ENCODE measurements at places on chromosomes 6 and 20.

DNA sequence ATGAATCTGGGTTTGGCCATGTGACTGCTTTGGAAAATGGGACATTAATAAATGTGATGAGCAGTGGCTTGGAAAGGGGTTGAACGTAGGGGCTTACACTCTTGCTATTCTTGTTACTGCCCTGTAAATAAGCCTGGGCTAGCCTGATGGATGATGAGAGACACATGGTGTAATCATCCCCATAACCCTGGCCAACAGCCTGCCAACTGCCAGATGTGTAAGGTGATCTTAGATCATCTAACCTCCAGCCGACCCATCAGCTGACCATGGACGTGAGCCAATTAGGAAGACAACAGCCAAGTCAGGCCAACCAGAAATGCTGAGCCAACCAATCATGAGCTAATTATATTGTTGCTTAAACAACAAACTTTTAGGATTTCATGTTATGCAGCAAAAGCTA lies 25.2 kb downstream of the FBXO30 start:
- DNase-seq: no peak
- no peak overlapping the region for H3K4me3 ChIP-seq
- peaks cover 14% of the 10 kb centered on the region for H3K36me3 ChIP-seq

DNA sequence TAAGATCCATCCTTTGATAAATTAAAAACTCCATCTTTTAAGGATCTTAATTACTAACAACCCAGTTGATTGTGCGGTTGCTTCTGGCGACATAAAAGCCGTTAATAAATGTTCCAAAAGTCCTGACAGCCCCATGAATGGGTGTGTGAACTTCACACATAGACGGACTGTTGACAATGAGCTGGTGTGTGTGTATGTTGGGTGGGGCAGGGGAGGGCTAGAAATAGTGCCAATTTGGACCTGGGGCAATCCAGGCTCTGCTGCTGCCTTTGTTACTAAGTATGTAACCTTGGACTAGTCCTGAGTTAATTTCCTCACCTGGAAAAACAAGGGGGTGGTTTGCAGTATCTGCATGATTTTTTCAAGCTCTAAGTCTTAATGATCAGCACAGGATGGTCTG lies 4.2 kb downstream of the MAS1 start:
- peaks cover 42% of the 10 kb centered on the region for H3K27me3 ChIP-seq
- H3K4me1 ChIP-seq: no peaks in the 10 kb centered on the region
- no peaks in the 10 kb centered on the region for H3K36me3 ChIP-seq
- H3K27ac ChIP-seq: no peak overlapping the region

GRCh38 chr6:164749221-164750064 lies 560.0 kb downstream of the C6orf118 start:
- no peak overlapping the region for H3K4me3 ChIP-seq
- H3K36me3 ChIP-seq: no peaks in the 10 kb centered on the region
- no peaks in the 10 kb centered on the region for H3K4me1 ChIP-seq

GRCh38 chr6:161522276-161522675 lies 248.4 kb upstream of the AGPAT4 start:
- no peaks in the 10 kb centered on the region for H3K36me3 ChIP-seq
- no peaks in the 10 kb centered on the region for H3K27me3 ChIP-seq
- H3K27ac ChIP-seq: no peak overlapping the region
- H3K4me3 ChIP-seq: no peak overlapping the region

DNA sequence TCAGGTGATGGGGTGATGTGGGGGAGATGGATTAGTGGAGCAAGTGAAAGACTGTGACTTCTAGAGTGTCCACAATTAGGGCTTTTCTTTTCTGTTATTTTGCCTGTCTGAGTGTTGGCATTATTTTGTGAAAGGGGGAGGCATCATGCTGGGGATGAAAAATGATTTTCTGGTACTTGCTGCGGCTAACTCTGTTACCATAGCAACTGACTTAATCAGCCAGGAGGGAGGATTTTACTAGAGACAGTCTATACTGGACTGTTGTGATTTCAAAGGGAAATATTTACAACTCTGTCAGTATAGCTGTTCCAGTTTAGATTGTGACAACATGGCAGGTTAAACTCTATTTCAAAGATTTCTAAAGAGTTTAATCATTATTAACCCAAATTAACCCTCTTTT lies 30.4 kb upstream of the MRAP2 start:
- no peaks in the 10 kb centered on the region for H3K4me1 ChIP-seq
- H3K27ac ChIP-seq: no peak overlapping the region
- H3K27me3 ChIP-seq: peaks cover 15% of the 10 kb centered on the region
- no peaks in the 10 kb centered on the region for H3K36me3 ChIP-seq

GRCh38 chr6:55474382-55474781 lies 104.6 kb downstream of the HMGCLL1 start:
- H3K36me3 ChIP-seq: no peaks in the 10 kb centered on the region
- H3K4me3 ChIP-seq: no peak overlapping the region
- H3K27me3 ChIP-seq: no peaks in the 10 kb centered on the region
- no peaks in the 10 kb centered on the region for H3K4me1 ChIP-seq
- no peak overlapping the region for H3K27ac ChIP-seq
- no peak for DNase-seq

- no peaks in the 10 kb centered on the region for H3K27me3 ChIP-seq
- no peaks in the 10 kb centered on the region for H3K4me1 ChIP-seq
- H3K36me3 ChIP-seq: peaks cover 1% of the 10 kb centered on the region
Observed at GRCh38 chr20:14919501-14920081, 582.2 kb upstream of the FLRT3 start.
